ENCODE measurements at places on chromosomes 11 and 22.

- peak; percentile 75 for DNase-seq
These were observed 18.1 kb upstream of the BDNF start for GRCh38 chr11:27718346-27718862.

- DNase-seq = no peak
These were observed 41.6 kb downstream of the EXT2 start for GRCh38 chr11:44137057-44137456.

DNA sequence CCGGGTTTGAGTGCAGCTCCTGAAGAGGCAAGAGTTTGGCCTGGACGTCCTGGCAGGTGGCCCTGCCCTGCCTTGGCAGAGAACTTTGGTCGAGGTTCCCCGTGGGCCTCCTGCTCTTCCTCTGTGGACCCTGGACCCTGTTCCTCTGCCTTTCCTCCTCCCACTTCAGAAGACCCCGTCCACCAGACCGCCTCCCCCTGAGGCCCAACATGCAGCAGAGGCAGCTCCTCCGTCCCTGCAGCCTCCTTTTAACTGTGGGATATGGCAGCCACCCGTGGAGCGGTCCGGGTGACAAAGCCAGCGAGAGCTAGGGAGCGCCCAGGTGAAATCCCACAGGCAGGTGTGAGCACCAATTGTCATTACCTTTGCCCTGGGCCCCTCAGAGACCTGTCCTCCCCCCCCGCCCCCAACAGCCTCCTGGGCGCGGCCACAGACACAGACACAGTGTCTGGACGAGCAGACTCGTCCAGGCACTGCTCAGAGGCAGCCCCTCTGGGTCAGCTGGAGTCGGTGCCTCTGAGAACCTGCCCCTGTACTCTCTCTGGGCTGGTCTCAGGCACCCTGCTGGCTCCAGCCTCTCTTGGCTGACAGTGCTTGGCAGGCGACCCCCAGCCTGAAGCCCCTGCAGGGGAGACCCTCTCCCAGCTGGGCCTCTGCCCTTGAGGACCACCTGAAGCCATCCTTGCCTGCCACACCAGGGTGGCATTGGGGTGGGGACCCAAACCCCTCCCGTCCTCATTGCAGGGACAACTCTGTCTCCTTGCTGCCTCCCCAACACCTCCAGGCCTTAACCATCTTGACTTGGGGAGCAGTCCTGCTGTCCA is 4.1 kb upstream of the PTDSS2 start:
- DNase-seq = no peak

DNA sequence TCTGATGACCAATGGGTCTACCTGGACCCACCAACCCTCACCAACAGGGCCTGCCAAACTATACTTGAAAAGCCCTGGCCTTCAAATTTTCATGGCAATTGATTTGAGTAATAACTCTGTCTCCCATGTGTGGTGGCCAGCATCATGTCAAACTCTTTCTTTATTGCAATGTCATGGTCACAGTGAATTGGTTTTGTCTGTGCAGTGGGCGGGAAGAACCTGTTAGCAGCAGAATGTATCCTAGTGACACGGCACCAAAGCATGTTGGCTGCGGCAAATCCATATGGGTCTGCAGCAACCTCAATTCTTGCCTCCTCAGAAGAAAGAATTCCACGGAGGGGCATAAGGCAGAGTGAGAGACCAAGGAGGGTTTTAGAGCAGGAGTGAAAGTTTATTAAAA is 19.6 kb upstream of the TMEM123 start:
- no peak for DNase-seq

DNA sequence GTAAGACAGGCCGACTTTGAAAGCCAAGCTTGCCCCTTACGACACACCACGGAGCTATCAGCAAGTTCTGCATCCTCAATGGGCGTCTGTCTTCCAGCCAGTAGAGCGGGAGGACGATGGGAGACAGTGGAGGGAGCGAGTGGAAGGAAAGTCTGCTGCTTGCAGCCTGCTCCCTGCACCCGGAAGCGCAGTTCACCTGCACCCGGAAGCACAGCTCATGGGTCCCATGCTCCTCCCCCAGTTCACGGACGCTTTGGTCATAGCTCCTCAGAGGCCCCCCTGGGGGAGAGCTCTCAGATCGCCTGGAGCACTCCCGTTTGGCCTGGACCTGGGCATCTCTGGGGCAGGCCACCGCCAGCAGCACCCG is 51.3 kb downstream of the FBLN1 start:
- DNase-seq = no peak

DNA sequence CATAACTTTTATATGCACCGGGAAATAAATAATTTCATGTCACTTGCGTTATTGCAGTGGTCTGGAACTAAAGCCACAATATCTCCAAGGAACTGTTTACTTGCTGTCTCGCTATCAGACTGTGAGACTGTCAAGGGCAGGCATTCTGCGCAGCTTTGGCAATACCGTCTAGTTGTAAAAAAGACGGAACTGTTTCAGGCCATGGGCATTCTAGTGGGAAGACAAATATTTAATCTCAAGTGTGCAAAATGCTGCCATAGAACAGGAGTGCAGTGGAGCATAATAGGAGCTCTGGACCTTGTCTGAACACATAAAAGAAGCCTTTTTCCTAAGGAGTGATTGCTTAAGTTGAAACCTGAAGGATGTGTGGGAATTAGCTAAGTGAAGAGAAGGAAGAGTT is 53.8 kb downstream of the PACS1 start:
- DNase-seq = no peak

- no peak for DNase-seq
These were observed 5.6 kb upstream of the APOBEC3H start for GRCh38 chr22:39091126-39092081.

- DNase-seq = no peak
These were observed 218.2 kb downstream of the JRKL start for GRCh38 chr11:96607864-96608558.

GRCh38 chr11:95132956-95133355 is 43.3 kb downstream of the ENDOD1 start:
- no peak for DNase-seq

- no peak for DNase-seq
These were observed 12.1 kb downstream of the NAV2 start for GRCh38 chr11:19724765-19725164.

GRCh38 chr22:38230916-38231315 is 29.1 kb downstream of the MAFF start:
- DNase-seq = no peak

DNA sequence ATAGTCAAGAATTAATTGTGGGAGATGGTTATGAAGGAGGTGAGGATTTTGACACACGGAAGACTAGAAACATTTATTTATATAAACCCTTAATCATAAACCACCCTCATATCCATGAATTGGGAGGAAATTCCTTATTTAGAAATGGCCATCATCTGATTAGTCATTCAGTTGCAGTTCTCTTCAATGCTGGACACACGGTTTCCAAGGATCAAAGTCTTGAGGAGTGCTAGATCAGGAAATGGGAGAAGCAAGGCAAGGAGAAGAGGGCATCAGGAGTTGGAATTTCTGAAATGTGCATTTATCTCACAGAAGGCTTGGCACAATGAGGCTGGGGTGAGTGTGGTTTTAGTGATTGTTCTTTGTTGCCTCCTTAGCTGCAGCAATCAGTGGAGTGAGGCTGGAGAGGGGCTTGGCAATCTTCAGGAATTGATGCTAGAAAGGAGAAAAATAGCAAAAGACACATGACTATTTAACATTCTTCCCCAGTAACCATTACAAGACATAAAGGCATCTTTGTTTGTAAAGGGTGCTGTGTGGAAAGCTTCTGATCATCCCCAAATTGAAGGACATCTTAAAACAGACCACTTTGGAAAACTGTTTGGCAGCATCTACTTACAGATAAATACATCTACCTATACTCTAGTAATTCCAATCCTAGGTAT is 21.6 kb upstream of the GDPD4 start:
- DNase-seq = no peak

GRCh38 chr22:40635043-40635939 is 1.2 kb downstream of the MRTFA start:
- no peak for DNase-seq

DNA sequence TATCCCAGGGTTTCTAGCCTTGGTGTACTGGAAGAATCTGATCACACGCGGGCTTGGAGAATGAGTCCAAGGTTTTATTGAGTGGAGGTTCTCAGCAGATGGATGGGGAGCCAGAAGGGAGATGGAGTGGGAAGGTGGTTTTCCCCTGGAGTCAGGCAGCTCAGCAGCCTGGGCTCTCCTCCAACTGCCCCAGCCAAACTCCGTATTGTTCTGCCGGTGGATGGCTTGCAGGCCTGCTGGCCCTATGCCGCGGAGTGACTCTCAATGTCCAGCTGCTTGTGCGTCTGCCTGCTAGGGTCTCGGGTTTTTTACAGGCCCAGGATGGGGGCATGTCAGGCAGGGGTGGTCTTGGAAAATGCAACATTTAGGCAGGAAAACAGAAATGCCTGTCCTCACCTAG is 162.4 kb upstream of the LMO1 start:
- no peak for DNase-seq

DNA sequence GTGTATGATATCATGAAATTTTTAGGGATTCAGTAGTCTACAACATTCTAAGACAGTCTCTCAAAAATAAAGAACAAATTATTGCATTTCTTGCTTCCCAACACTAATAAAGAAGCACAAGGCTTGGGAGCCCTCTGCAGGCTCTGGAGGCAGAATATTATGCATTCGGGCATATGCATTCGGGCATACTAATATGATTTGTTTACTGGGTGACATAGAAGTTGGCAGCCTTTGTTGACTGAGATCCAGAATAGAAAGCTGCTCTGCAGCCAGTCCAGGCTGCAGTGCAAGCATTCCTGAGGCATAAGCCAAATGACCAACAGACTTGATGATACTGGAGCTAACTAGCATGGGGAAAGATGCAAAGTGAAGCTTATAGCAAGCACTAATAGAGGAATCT is 945.5 kb downstream of the OPCML start:
- no peak for DNase-seq

GRCh38 chr22:46421267-46421666 is 85.8 kb downstream of the TRMU start:
- no peak for DNase-seq

GRCh38 chr11:79167510-79168188 is 273.2 kb downstream of the TENM4 start:
- no peak for DNase-seq

Data from WTC11 (cell line).